ENCODE measurements at places on chromosomes 12 and 14.

GRCh38 chr12:119060847-119061796 lies 79.8 kb downstream of the SRRM4 start:
- DNase-seq, result peak; percentile 65

GRCh38 chr12:44158746-44159145 lies 322.9 kb downstream of the TMEM117 start:
- no peak for DNase-seq

DNA sequence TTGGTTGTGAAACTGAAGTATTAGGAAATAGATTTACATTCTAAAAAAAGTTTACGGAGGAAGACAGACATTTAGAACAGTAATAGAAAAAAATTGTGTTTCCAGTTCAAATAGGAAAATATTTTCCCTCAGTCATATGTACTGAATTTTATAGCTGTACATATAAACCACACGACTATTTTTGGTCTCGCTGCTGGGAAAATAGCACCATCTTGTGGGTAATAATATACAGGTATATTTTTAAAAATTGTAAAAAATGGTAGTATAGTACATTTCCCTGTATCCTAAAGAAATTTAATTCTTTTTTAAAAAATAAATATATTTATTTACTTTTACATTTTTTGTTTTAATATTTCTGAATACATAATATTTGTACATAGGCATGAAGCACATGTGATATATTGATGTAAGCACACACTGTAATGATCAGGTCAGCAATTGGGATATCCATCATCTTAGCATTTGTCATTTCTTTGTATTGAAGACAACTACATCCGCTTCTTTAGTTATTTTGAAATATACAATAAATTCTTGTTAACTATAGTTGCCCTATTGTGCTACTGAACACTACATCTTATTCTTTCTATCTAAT lies 168.6 kb downstream of the ALX1 start:
- no peak for DNase-seq

DNA sequence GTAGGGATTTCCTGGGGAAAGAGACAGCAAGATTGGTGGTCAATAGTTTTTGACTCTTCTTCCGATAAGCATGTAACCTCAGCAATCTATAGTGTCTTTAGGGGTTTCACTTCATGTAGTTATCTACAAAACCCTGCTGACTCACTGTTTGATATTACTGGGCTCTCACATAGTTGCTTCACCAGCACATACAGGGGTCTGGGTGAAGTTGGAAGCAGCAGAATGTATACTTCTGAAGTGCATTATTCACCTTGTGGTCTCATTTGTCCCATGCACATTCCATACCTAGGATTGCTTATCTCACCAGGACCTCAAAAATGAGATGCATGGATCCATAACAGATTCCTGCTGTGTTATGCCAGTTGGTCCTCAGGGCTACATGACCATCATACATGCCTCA lies 280.0 kb downstream of the LRIG3 start:
- no peak for DNase-seq

GRCh38 chr14:74348735-74349463 lies 628 bp downstream of the VRTN start:
- DNase-seq, result no peak

DNA sequence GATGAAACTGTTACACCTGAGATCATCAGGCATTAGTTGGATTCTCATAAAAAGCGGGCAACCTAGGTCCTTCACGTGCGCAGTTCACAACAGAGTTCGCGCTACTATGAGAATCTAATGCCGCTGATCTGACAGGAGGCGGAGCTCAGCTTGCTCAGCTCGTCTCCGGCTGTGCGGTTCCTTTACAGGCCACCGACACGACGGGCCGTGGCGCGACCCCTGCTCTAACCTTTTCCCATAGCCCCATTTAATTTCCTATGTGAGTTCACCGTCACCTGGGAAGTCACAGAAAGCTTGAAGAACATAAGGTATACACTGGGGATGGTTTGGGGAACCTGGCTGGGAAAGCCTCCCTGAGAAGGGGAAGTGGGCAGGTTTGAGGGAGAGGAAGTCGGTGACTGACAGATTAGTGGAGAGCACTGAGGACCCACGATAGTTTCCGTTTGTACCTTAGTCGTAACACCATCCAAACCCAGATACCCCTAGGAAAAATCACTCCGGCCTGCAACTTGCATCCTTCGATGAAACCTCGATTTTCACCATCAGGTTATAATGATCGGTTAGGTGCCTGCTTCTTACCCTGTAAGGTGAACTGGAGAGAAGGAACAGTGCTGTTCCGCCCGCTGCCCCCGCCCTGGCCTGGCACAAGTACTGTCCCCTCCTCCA lies 2.8 kb upstream of the AAAS start:
- peak; percentile 51 for DNase-seq

DNA sequence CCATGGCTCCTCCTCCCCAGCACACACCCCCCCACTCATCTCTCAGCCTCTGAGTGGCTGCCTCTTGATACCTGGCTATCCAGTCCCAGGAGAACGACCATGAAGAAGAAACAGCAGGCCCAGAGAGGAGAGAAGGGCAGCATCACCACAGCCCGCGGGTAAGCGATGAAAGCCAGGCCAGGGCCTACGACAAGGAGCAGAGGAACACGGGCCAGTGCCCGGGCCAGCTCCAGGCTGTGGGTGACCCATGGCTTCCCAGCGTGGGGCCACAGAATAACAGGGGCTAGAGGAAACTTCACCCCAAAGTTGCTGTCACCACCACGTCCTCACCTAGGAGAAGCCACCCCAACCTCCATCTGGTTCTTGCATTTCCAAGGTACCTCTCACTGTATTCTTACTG lies 10.4 kb upstream of the SLC6A12 start:
- DNase-seq, result no peak

DNA sequence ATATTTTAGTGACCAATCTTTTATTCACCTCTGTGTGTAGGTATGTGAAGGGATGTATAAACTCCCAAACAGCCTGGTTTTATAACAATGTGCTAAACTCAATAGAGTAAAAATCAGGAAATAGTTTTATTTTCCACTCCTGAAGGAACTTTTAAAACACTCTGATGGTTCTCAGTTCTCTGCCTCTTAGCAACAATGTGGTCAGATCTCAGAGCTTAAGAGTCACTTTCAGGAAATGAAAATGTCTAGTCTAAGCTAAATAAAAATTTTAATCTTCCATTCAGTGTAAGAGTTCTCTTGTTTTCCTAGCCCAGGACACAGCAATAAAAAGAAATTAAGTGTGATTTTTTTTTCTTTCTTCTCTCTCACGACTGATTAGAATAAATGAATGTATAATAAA lies 718.0 kb downstream of the C12orf50 start:
- no peak for DNase-seq

- peak; percentile 62 for DNase-seq
Observed at GRCh38 chr12:13973996-13974395, 7.4 kb downstream of the GRIN2B start.

- no peak for DNase-seq
Observed at GRCh38 chr12:99985129-99985570, 414 bp upstream of the ANKS1B start.

- DNase-seq, result peak; percentile 53
Observed at GRCh38 chr12:47946413-47947323, 16.7 kb upstream of the TMEM106C start.

- no peak for DNase-seq
Observed at GRCh38 chr14:102738373-102739189, 38.7 kb upstream of the TRAF3 start.

DNA sequence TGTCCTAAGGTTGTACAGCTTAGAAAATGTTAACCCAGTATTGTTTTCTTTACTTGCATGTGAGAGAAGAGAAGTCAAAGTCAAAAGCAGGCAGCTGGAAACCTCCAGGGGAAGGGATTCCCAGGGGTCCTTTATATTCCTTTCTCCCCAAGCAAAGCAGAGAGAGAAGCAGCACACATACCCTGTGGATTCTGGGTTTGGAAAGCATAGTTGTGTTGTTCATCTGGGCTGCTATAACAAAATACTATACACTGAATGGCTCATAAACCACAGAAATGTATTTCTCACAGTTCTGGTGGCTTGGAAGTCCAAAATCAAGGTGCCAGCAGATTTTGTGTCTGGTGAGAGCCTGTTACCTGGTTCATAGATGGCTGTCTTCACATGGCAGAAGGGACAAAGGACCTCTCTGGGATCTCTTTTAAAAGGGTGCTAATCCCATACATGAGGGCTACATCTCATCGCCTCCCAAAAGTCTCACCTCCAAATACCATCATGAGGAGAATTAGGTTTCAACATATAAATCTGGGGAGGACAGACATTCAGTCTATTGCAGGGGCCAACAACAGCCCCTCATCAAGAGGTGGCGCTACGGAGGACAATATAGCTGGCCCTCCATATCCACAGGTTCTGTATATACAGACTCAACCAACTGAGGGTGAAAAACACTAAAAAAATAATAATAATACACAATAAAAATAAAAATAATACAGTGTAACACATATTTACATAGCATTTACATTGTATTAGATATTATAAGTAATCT lies 19.3 kb upstream of the PCNX1 start:
- no peak for DNase-seq

GRCh38 chr14:61179061-61179690 lies 102.0 kb downstream of the TMEM30B start:
- DNase-seq, result no peak

DNA sequence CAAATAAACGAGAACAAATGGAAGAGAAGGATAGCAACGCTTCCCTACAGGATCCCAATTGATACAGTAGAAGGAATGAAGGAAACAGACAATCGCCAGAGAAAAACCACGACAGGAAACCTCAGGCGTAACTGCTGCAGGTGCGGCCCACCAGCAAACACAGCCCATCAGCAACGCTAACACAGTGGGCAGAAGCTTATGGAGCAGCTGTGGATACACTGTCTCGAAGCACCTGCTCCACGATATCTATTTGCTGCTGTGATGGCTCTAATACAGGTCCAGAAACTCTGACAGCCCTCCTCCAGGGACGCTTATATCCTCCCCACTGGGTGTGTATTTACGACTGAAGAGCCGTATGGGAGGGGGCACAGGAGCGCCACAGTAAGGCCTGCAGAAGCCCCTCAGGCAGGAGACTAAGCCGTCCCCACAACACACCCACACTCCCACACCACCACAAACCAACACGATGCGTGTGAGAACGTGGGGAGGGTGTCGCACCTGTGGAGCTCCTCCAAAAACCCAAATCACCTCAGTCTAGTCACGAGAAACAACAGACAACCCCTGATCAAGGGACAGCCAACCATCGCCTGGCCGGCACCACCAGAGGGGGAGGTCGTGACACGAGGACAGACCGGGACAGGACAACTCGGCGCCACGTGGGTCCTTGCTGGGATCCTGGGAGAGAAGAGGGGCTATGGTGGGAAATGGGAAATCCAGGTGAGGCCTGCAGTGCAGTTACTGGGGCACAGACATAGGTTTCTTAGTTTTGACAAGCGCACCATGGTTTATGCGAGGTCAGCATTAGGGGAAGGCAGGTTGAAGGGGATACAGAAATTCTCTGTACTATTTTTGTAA lies 24.0 kb downstream of the POLE start:
- no peak for DNase-seq

DNA sequence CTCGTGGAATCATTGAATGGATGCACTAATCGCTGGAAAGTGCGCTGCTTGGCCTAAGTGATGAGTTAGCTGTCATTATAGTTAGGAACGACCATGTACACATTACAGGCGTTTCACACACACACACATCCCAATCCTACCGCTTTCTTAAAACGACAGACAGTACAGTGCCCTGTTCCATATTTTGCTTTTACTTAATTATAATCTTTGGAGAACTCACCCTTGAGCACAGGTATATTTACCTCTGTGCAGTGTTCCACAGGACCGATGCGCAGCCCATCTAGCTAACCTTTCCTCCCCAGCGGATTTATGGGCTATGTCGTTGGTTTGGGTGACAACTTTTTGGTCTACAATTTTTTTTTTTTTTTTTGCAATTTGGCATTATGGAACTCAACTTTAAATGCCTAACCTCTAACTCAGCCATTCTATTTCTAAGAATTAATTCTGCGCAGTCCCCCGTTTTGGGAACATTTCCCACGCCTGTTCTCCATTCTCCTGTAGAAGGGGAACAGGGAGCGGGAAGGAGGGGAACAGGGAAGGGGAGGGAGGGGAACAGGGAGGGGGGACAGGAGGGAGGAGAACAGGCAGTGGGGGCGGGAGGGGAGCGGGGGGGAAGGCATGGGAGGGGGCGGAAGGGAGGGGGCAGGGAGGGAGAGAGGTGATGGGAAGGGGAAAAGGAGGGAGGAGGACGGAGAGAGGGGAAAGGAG lies 663 bp upstream of the ULK1 start:
- no peak for DNase-seq

- DNase-seq, result no peak
Observed at GRCh38 chr12:41604830-41605229, 416.7 kb downstream of the PDZRN4 start.

GRCh38 chr14:92524602-92525185 lies 11.1 kb downstream of the RIN3 start:
- no peak for DNase-seq

DNA sequence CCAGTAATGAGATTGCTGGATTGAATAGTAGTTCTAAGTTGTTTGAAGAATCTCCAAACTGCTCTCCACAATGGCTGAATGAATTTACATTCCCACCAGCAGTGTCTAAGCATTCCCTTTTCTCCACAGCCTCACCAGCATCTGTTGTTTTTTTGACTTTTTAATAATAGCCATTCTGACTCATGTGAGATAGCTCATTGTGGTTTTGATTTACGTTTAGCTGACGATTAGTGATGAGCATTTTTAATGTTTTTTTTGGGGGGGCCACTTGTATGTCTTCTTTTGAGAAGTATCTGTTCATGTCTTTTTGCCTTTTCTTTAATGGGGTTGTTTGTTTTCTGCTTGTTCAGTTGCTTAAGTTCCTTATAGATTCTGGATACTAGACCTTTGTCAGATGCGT lies 8.1 kb upstream of the SLC15A5 start:
- no peak for DNase-seq

- DNase-seq, result no peak
Observed at GRCh38 chr12:63302941-63303536, 152.0 kb upstream of the AVPR1A start.

- DNase-seq, result no peak
Observed at GRCh38 chr12:31288381-31288780, 37.6 kb downstream of the SINHCAF start.

GRCh38 chr14:94129111-94129757 lies at the start of gene IFI27L2:
IFI27L2 (minus strand) TSS chr14:94129604; CDS start chr14:94129564, 40 bp downstream.
- DNase-seq, result peak; percentile 88

DNA sequence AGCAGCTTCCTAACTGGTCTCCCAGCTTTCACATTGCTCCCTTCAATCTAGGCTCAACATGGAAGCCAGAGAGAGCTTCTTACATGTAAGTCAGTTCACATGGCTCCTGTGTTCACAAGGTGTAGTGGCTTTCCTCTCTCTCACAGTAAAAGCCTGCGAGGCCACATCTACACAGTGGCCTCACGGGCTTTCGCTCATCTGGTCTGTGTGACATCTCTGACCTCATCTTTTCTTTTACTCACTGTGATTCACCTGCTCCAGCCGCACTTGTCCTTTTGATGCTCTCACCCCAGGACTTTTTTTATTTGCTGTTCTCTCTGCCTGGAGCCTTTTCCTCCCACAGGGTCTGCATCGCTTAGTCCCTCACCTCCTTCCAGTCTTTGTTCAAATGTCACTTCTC lies 122.1 kb downstream of the SLC5A8 start:
- no peak for DNase-seq

- DNase-seq, result no peak
Observed at GRCh38 chr12:43362910-43363694, 188.9 kb downstream of the ADAMTS20 start.

- DNase-seq, result no peak
Observed at GRCh38 chr14:74400031-74400685, 25.9 kb downstream of the SYNDIG1L start.

GRCh38 chr14:37129047-37129446 lies 43.4 kb downstream of the SLC25A21 start:
- no peak for DNase-seq

- DNase-seq, result no peak
Observed at GRCh38 chr12:28704477-28705169, 444.5 kb upstream of the FAR2 start.

- DNase-seq, result no peak
Observed at GRCh38 chr14:95523051-95523814, 6.8 kb upstream of the SYNE3 start.

Measured in femur (tissue), 1 donor.